ENCODE measurements at places on chromosomes 7 and 10.

DNA sequence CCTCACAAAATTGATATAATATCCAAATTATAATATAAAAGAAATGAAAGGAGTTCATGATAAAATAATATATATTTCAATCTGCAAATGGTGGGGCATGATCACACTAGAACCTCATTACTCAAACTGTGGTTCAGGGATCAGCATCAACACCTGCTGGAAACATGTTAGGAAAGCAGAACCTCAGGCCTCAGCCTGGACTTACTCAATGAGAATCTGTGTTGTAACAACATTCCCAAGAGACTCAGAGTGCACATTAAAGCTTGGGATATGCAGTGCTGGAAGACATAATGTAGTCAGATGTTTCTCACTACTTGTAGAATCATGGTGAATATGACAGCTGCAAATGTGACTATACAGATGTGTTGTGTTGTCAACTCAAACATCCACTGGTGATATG lies 81.7 kb upstream of the ITPRID1 start:
- no peaks in the 10 kb centered on the region for H3K4me1 ChIP-seq
- H3K4me3 ChIP-seq, result no peak overlapping the region
- H3K27me3 ChIP-seq, result peaks cover 25% of the 10 kb centered on the region

DNA sequence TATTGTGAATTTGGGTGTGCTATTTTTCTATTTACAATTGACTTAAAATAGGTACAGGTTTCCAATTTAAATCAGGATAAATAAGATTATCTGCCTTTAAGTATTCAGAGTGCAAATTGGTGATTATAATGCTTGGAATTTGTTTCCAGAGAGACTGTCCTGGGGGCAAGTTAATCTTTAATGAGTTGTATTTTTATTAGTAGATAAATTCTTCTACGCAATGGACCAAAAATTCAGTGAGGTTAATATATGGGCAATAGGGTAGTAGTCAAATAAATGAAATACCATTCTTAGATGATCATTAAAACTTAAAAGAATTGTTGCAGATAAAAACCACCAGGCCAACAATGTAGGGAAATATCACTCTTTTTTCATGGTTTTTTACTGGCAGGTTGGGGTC lies 3.4 kb downstream of the BICC1 start:
- peaks cover 23% of the 10 kb centered on the region for H3K4me1 ChIP-seq
- peak overlapping the region; percentile 72 for H3K4me3 ChIP-seq
- H3K27ac ChIP-seq, result peak overlapping the region; percentile 41
- peaks cover 42% of the 10 kb centered on the region for H3K27me3 ChIP-seq
- no peaks in the 10 kb centered on the region for H3K36me3 ChIP-seq

DNA sequence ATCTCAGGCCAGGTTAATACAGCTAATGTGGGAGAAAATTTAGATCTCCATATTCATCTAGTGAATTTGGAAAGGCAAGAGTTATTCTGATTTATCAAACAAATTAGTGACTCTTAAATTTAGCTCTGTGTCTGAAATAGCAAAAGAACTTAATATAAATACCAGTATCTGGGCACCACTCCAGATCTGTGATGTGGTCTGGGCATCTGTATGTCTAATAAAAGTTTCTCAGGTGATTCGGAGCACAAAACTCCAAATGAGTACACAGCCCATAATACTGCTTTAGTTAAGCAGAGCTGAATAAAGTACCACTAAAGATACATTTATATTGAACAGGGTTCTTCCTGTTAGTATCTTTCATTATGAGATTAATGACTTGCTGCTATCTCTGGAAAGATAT lies 261.4 kb downstream of the BAMBI start:
- DNase-seq, result peak; percentile 41
- no peaks in the 10 kb centered on the region for H3K27me3 ChIP-seq
- no peak overlapping the region for H3K4me3 ChIP-seq
- no peaks in the 10 kb centered on the region for H3K36me3 ChIP-seq

DNA sequence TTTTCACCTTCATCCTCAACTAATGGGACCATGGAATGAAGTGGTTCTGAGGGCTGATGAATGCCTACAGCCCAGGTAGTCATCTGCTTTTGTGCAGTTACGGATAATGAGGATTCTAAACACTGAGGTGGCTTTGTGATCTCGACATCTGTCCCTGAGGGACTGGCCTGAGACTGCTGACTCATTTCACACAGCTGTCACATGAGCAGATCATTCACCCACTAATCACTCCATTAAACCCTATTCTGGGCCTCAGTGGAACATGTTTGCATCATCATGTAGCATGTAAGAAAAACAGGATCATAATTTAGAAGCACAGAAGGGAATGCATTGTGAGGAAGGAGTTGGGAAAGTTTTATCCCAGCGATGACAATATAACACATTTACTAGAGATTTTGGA lies 79.4 kb upstream of the FEZF1 start:
- no peak for DNase-seq
- no peak overlapping the region for H3K27ac ChIP-seq
- H3K36me3 ChIP-seq, result no peaks in the 10 kb centered on the region

GRCh38 chr7:123727071-123727837 lies 21.5 kb downstream of the WASL start:
- peak; percentile 74 for DNase-seq
- peak overlapping the region; percentile 13 for H3K4me3 ChIP-seq
- H3K27me3 ChIP-seq, result no peaks in the 10 kb centered on the region
- H3K36me3 ChIP-seq, result no peaks in the 10 kb centered on the region
- H3K4me1 ChIP-seq, result peaks cover 23% of the 10 kb centered on the region

DNA sequence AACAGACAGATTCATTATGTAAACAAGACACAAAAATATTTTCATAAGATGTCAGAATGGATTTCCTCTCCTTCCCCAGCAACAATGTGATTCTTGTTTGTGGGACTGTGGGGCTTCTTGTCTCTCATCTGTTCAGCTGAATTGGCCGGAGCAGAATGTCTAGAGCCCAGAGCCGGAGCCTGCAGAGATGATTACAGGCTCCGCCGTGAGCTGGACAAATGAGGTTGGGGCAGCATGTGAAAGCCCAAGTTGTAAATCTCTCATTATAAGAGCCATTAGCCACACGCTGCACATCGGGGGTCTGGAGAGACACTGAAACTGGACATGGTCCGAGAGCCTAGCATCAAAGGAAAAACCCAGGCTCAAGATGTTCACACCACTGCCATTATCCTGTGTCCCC lies 137.0 kb upstream of the ADAM12 start:
- H3K27ac ChIP-seq, result no peak overlapping the region
- no peaks in the 10 kb centered on the region for H3K36me3 ChIP-seq
- no peaks in the 10 kb centered on the region for H3K27me3 ChIP-seq
- H3K4me1 ChIP-seq, result peaks cover 9% of the 10 kb centered on the region
- H3K4me3 ChIP-seq, result no peak overlapping the region
- no peak for DNase-seq

DNA sequence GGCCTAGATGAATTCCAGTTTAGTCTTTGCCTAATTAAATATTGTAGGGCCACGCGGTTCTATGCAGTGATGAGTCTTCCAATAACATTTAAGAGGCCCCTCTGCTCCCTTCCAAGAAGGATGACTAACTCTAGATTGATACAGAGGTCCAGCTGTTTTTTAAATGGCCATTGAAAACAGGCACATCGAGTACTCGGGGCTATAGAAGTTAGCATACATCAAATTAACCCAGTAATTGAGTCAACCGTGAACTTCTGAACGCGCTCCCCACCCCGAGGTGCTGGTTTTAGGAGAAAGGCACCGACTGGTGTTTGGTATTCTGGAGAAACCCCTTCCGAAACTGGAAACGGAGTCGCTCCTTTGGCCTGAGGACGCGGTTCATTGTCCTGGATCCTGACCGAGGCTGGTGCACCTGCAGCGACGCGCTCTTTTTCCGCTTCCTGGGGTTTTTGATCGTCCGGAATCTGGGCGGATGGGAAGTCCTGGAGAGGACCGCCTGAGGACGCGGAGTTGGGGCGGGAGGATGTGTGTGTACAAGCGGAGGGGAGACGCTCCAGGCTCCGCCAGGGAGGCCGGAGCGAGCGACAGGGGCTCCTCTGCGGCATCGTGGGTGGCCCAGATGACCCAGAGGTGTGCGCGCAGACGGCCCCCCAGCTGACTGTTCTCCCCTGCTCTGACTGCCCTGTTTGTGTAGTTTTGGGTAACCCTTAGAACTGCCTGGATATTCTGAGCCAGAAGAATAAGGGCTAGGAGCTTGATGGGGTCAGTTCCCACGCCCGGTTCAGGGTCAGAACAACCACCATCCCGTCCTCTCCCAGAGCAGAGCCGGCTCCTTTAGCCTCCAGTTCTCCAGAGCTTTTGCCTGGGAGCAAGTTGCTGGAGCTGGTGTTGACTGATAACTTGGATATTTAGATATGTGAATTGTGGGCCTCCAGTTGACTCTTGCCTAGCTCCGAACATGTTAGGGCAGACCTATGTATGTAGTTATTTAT lies 711 bp downstream of the FAM221A start:
- H3K36me3 ChIP-seq, result no peaks in the 10 kb centered on the region
- H3K4me3 ChIP-seq, result peak overlapping the region; percentile 76
- no peak overlapping the region for H3K27ac ChIP-seq
- H3K4me1 ChIP-seq, result peaks cover 9% of the 10 kb centered on the region
- peak; percentile 77 for DNase-seq

GRCh38 chr7:37570145-37570544 lies 113.4 kb upstream of the GPR141 start:
- H3K27ac ChIP-seq, result no peak overlapping the region
- DNase-seq, result no peak
- H3K27me3 ChIP-seq, result no peaks in the 10 kb centered on the region
- no peak overlapping the region for H3K4me3 ChIP-seq

Measured in PC-3 (cell line).